Sciatic nerve (tissue), 2 donors: ENCODE measurements at places on chromosomes 2 and 18.

DNA sequence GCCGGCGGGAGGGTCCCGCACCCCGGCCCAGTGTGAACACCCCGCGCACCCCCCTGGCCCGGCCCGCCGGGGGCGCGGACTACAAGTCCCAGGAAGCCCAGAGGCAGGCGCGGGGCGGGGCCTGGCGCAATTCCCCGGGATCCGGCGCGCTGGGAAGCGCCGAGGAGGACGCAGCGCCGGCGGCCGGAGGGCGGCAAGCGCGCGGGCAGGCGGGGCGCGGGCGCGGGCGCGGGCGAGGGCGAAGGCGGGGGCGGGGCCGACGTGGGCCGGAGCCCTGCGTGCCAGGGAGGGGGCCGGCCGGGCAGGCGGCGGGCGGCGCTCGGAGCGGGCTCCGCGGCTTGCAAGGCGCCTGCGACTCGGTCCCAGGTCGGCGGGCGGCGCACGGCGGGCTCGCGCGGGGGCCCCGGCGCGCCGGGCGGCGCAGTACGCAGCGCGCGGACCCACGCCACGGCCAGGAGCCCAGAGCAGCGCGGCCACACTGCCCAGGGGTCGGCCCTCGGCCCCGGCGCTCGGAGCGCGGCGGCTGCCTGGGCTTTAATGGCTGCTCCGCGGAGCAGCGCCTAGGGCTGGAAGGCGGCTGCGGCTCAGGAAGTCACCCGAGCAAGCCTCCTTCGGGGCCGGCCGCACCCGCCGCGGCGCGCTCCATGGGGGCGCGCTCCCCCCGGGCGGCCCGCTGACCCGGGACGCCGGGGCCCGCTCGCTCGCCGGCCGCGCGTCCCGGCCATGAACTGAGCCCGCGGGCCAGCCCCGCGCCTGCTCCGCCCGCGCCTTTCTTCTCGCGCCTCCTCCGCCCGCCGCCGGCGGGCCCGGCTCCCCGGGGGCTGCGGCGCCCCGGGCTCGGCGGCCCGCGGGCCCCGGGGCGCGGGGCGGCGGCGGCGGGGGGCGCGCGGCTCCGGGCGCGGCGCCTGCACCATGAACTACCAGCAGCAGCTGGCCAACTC, at the start of gene AGAP1:
Gene AGAP1, plus strand, starts transcription at position 269 of the 941 bp plus-strand sequence.
- DNase-seq = peak; percentile 92

GRCh38 chr2:64796926-64797325, 143.2 kb upstream of the SERTAD2 start:
- DNase-seq = no peak

DNA sequence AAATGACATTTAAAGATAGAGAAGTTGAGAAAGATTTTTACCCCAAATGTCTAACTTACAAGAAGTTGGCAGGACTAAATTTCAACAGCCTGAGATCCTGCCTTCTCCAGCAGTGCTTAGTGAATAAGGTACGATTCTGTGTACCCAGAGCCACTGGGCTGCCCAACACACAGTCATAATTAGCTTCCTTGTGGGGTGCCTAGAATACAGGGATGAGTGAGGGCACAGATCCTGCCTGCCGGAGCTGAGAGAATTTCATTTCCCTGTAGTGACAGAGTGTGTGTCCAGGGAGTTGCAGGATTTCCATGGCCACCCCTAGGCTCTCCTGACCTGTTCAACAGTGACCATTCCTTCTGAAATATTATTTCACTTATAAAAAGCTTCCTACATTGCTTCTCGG, 27.0 kb downstream of the GREB1 start:
- DNase-seq = peak; percentile 7

GRCh38 chr2:155633060-155633839, 699.3 kb downstream of the NR4A2 start:
- DNase-seq = no peak

DNA sequence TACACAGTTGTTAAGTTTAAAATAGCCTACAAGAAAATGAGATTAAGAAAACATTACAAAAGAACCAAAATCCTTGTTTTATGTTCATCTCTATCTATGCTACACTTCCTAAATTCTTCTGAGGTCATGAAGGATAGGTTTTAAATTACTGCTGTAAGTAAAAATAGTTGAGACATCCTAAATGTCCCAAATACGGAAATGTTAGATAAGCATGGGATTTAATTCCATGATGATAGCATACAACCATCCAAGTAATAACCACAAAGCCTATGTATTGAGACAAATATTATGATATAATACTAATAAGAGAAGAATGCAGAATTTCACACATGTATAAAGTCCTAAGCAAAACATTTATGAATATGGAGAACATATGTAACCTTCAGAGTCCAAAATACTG, 34.1 kb downstream of the PIEZO2 start:
- no peak for DNase-seq

GRCh38 chr18:79332646-79333045, 63.1 kb upstream of the NFATC1 start:
- no peak for DNase-seq

GRCh38 chr18:42290318-42291307, 335.6 kb downstream of the PIK3C3 start:
- DNase-seq = no peak

- no peak for DNase-seq
Measured at GRCh38 chr2:6928452-6928851, 11.2 kb downstream of the RNF144A start.

- DNase-seq = peak; percentile 85
Measured at GRCh38 chr2:197108758-197109157, 182.3 kb upstream of the PGAP1 start.

GRCh38 chr2:42653039-42653438, 84.6 kb downstream of the MTA3 start:
- no peak for DNase-seq

DNA sequence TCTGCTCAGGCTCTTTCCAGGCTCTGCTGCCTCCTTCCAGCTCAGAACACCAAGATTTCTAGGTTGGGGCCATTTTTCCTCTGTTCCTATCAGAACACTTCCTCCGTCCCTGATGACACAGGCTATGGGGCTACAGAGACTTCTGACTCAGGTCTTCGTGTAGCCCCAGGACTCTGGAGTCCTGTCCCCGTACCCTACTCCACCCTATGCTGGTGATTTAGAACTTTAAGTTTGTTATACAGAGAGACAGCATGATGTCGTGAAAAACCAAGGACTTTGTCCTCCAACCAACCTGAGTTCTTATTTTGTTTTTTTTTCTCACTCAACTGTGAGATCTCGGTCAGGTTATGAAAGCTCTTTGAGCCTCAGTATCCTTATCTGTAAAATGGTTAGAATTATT, 78.7 kb downstream of the HS1BP3 start:
- no peak for DNase-seq

GRCh38 chr2:112916145-112916571, 5.2 kb downstream of the IL37 start:
- no peak for DNase-seq

GRCh38 chr18:48868468-48869466, 82.0 kb downstream of the SMAD7 start:
- DNase-seq = no peak

- no peak for DNase-seq
Measured at GRCh38 chr2:176692533-176692932, 423.3 kb downstream of the MTX2 start.

DNA sequence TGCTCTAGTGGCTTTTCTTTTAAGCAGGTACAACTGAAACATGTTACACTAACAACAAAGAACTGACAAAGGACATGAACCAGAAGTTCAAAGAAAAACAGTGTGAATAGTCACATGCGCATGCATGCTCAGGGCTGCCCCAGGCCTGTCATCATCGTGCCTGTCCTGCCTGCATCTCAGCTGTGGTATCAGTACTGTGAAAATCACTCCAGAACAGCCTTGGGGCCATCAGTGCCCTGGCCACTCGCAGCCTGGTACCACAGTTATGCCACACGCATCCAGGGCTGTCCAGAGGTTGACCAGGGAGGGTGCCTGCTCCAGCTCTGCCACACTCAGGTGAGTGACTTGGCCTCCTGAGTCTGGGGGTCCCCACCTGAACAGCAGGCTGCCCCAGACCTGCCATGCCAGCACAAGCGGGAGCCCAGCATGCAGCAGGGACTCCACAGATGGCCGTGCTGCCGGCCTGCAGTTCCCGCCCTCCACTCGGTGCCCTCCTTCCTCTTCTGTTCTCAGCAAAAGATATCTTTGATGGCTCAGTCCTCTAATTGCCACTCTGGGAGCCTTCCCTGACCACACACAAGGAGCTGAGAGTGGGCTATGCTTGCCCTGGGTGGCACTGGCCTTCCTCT, 12.3 kb downstream of the LIMS2 start:
- peak; percentile 47 for DNase-seq

- no peak for DNase-seq
Measured at GRCh38 chr2:98750593-98751282, 19.8 kb upstream of the MGAT4A start.

GRCh38 chr2:226839161-226839560, 3.3 kb downstream of the RHBDD1 start:
- no peak for DNase-seq
